ENCODE measurements at places on chromosomes 5 and 9.
A peak's percentile ranks its signal among the peaks of the same experiment; 100 is the strongest.

- DNase-seq, result no peak
Measured at GRCh38 chr9:20703146-20703545, 19.1 kb downstream of the FOCAD start.

- no peak for DNase-seq
Measured at GRCh38 chr9:19140259-19140658, 13.0 kb upstream of the PLIN2 start.

DNA sequence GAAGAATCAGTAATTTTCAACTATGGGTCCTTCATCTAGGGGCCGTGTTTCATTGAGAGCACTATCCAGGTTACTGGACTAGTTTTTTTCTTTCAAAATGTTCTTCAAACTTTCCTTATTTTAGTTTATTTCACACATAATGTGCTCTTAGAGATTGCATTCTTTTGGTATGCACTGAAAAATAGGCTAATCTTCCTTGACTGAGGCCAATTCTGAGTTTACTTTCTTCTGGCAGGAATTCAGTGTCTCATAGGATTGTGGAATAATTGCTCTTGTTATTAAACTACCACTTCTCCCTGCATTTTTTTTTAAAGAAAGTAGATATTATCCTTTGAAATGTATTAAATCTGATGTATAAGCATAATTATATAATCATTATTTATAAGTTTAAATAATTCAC lies 624.5 kb downstream of the RAB3C start:
- DNase-seq, result no peak

DNA sequence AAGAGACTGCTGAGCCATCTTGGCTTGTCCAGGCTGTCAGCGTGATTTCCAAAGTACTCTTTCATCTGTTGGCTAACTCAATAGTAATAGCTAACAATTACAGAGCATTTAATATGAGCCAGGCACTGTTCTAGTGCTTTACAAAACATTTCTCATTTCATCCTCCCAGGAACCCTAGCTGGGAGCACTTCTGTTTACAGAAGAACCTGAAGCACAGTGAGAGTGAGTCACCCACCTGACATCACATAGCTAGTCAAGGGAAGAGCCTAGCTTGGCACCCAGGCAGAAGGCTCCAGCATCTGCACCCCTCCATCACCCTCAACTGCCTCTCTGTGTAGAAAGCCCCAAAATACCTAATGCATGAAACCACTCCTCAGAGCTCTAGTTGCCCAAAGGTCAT lies 57.5 kb upstream of the IQGAP2 start:
- DNase-seq, result no peak

- peak; percentile 37 for DNase-seq
Measured at GRCh38 chr9:16412740-16413139, 457.7 kb downstream of the BNC2 start.

DNA sequence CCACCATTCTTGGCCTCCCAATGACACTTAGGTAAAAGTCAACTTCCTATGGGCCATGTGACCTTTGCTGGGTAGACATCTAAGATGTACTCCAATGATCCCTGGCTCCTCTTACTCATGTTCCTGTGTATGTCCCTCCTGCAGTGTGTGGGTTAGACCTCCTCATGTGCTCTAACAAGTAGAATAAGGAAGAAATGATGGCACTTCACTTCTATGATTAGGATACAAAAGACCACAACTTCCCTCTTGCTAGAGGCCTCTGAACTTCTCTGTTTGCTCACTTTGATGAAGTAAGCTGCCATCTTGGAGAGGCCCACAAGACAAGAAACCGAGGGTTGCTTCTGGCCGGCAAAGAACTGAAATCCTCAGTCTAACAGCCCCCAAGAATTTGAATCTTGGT lies 131.8 kb downstream of the TAF11L14 start:
- no peak for DNase-seq

- DNase-seq, result no peak
Measured at GRCh38 chr5:30752015-30752414, 441.5 kb upstream of the CDH6 start.

DNA sequence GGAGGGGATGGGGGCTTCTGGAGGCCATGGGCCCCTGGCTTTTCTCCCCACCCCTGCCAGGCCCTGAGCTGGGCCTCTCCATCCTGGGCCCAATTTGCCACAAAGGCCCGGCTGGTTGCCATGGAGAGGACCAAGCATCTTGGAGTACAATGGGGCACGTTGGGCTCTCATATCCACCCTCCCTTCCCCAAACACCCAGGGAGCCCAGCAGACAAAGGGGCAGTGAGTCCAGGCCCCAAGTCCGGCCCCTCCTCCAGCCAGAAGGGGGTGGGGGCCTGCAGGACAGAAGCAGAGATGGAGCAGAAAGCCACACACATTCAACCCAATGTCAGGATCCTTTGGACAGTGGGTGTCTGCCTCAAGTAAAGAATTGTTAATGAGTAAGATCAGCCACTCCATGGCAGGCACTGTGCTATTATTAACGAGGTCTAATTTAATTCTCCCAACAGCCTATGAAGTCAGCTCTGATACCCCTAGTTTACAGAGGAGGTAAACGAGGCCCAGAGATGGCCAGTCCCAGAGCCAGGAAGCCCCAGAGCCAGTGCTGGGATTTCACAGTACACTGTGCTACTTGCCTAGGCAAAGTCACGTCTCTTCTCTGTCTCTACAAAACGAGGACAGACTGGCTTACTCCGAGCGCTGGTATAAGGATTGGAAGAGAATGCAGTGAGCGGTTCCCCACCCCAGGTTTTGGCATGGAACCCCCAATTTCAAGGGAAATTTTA lies 2.3 kb downstream of the CRB2 start:
- DNase-seq, result no peak

DNA sequence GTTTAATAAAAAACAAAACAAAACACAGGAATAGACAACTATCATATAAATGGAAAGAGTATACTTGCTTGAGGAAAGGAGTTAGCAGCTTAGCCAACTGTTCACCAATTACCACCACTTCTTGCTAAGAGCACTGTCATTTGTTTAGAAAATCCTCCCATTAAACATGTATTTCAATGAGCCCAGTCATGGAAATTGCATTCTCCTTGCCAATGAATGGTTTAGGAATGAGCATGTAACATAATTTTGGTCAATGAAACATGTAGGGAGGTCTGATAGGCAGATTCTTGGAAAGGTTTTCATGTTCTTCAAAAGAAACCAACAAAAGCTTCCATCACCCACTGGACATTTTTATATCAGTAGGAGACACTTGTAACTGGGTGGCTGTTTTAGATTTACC lies 502.8 kb upstream of the PAPPA start:
- no peak for DNase-seq

DNA sequence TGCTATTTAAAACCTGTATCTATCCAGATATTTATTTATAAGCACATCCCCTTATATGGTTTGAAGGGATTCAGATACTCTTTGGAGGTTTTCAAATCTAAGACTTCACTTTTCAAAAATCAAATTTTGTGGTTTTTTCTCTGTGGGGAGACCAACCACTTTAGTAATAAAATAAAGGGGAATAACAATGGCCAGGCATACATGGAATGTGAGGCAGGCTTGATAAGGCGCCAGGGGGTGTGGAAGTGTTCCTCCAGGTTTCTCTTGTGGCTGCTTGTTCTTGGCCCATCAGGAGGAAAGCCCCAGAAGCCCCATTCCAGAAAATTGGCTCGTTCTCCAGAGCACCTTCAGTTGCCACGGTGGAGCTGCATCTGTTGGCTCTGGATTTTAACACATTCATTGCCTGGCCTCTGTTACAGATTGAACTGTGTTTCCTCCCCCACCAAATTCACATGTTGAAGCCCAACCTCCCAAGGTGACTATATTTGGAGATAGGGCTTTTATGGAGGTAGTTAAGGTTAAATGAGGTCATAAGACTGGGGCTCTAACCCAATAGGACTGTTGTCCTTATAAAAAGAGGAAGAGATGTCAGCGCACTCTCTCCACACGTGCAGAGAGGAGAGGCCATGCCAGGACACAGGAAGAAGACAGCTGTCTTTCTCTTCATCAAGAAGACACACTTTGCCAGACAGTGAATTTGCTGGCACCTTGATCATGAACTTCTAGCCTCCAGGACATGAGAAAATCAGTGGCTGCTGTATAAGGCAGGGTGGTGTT lies 195.9 kb downstream of the TMEM38B start:
- DNase-seq, result peak; percentile 86

GRCh38 chr9:92846662-92847145 lies 31.1 kb downstream of the ZNF484 start:
- no peak for DNase-seq

- DNase-seq, result no peak
Measured at GRCh38 chr9:71004196-71004595, 117.2 kb downstream of the TRPM3 start.
